ENCODE measurements at places on chromosomes 13 and 19.
A peak's percentile ranks its signal among the peaks of the same experiment; 100 is the strongest.

DNA sequence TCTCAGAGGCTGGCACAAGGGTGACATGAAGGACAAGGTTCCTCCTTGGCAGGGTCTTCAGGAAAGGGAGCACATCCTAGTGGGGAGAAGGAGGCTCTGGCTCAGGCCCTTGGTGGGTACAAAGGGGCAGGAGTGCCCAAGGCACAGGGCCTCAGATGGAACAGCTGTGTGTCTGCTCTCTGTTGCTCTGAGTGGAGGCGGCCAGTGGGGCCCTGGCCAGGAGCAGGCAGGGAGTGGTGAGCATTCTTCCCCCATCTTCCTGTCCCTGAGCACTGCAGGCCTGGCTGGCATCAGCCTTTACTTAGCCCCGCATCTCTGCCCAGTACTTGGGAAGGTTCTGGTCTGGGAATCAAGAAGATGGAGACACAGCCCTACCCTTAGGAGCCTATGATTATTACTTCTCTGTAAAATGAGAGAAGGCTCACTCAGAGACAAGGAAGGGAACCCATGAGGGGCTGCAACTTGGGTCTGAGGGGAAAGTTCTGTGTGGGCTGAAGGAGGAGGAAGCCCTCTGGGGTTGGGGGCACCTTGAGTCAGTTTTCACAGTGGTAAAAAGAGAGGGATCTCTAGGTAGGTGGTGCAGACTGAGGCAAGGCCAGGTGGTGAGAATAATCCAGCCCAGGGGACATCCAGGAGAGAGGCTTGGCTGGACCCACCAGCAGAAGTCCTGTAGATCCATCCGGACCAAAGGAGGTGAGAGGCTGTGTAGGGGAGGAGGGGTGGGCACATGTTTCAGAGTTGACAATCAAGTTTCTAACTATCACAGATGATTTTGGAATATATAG lies 173.5 kb downstream of the TSHZ3 start:
- DNase-seq, result no peak

GRCh38 chr13:37495046-37495445 lies 103.5 kb downstream of the POSTN start:
- no peak for DNase-seq

- DNase-seq, result no peak
Observed at GRCh38 chr19:23401086-23401610, 5.9 kb upstream of the ZNF91 start.

- DNase-seq, result no peak
Observed at GRCh38 chr19:38266981-38267597, 2.7 kb downstream of the SPINT2 start.

- DNase-seq, result peak; percentile 74
Observed at GRCh38 chr13:32165796-32166195, 134.2 kb downstream of the FRY start.

GRCh38 chr19:17548145-17548544 lies 7.3 kb upstream of the COLGALT1 start:
- DNase-seq, result no peak

GRCh38 chr13:42808341-42808940 lies 27.1 kb downstream of the FAM216B start:
- no peak for DNase-seq

GRCh38 chr13:113224486-113224885 lies 15.1 kb downstream of the CUL4A start:
- peak; percentile 55 for DNase-seq

GRCh38 chr19:19513682-19514081 lies 1.7 kb downstream of the TSSK6 start:
- no peak for DNase-seq

DNA sequence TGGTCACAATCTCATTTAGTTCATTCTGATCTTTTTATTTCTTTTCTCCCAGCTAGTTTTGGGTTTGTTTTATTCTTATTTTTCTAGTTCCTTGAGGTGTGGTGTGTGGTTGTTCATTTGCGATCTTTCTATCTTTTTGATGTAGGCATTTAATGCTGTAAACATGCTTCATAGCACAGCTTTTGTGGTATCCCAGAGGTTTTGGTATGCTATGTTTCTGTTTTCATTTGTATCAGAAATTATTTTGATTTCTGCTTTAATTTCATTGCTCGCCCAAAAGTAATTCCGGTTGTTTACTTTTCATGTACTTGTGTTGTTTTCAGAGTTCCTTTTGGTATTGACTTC lies 12.6 kb downstream of the DNAJC3 start:
- no peak for DNase-seq

GRCh38 chr13:75485286-75486062 lies 3.5 kb upstream of the TBC1D4 start:
- no peak for DNase-seq

DNA sequence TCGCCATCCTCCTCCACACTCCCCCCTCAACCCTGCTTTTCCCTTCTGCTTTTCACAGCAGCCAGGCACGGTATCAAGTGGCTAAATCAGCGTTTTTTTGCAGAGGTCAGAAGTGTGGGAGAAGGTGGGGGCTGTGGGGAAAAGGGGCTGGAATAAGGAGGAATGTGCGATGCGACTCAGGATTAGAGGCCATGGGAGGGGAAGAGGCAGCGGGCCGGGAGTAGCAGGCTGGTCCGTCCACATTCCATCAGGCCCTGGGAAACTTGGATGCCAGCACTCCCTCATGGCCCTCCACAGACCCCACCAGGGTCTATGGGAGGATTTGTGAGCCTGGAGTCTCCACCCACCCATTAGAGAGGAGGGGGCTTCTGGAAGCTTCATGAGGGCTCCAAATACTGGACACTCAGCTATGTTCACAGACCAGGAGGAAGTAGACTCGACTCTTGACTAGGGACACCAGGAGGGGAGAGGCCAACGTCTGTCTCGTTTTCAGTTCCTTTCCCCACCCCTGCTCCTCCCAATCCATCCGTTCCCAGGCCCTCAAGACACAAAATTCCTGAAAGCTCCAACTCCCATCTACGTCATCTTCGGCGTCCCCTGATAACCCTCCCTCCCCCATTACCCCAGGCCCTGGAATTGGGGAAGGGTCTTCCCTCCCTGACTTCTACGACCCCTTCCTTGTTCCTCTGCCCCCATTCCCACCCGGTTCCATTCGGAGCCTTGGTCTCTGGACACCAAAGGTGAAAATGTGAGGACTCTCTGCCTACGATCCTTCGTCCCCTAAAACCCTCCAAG lies 3.3 kb upstream of the KCNC3 start:
- no peak for DNase-seq

DNA sequence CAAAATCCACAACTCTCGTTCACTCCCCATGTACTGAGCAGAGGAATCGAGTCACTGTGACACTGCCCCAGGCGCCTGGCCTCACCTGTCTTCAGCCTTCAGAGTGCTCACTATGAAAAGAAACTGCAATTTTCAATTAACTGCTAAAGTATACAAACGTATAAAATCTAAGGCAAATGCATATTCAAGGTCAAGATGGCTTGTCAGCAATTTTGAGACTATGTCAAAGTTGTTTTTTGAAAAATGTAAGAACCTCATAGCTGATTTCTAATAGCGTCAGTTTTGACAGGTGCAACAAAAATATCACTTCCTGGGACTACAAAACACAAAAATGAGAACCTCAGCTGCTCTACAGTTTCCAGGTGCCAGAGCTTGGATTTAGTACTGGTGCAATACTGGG lies 31.4 kb downstream of the TUBGCP3 start:
- DNase-seq, result no peak

- DNase-seq, result no peak
Observed at GRCh38 chr19:28642787-28643683, 569.9 kb downstream of the UQCRFS1 start.

- DNase-seq, result peak; percentile 95
Observed at GRCh38 chr19:55654868-55655647, at the start of gene U2AF2. Gene U2AF2, plus strand, starts transcription at chr19:55655035. Its CDS starts 70 bp downstream, at chr19:55655105.

GRCh38 chr19:5103061-5103701 lies 134.3 kb downstream of the KDM4B start:
- peak; percentile 61 for DNase-seq

GRCh38 chr13:31334994-31335557 lies 135.3 kb downstream of the B3GLCT start:
- no peak for DNase-seq

DNA sequence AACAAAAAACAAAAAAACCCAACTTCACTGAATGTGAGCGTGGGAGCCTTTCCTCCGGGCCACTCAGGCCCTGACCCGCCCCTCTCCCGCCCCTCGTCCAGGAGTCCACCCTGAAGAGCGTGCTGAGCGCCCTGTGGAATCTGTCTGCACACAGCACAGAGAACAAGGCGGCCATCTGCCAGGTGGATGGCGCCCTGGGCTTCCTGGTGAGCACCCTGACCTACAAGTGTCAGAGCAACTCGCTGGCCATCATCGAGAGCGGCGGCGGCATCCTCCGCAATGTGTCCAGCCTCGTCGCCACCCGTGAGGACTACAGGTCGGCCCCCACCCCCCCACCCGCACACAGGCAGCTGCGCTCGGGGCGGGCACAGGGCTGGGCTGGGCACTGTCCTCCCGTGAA lies 11.9 kb downstream of the APC2 start:
- DNase-seq, result no peak

DNA sequence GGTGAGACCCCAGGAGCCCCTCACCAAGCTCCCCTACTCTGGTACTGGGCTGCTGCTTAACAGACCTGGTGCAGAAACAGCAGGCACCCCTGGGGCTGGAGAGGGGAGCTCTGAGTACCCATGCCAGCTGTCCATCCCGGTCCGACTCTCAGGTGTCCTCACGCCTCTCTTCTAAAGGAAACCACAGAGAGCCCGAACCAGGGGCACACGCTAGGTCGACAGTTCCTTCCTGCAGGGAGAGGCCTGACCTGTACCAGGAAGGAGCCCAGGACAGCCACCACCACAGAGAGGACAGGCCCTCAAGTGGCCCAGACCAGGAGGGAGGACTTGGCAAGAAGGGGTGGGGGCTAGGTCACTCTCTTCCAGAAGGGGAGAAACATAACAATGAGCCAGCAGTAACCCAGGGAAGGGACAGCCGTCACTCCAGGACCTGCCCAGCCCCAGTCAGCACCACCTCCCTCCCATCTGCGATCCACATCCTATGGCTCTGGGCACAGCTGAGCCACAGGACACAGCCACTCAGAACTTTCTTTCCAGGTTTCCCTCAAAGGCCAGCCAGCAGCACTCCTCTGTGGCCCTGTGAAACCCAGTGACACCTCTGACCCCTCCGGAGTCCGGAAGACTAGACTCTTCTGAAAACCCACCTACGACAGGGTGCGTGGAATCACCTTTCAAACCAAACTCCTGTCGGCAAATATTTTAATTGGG lies 13.0 kb upstream of the SLC35E1 start:
- no peak for DNase-seq

- DNase-seq, result no peak
Observed at GRCh38 chr19:36688058-36688457, 646 bp downstream of the ZNF567 start.

All from left ventricle myocardium inferior (tissue), 1 donor.